ENCODE measurements at places on chromosomes 12 and 14.

DNA sequence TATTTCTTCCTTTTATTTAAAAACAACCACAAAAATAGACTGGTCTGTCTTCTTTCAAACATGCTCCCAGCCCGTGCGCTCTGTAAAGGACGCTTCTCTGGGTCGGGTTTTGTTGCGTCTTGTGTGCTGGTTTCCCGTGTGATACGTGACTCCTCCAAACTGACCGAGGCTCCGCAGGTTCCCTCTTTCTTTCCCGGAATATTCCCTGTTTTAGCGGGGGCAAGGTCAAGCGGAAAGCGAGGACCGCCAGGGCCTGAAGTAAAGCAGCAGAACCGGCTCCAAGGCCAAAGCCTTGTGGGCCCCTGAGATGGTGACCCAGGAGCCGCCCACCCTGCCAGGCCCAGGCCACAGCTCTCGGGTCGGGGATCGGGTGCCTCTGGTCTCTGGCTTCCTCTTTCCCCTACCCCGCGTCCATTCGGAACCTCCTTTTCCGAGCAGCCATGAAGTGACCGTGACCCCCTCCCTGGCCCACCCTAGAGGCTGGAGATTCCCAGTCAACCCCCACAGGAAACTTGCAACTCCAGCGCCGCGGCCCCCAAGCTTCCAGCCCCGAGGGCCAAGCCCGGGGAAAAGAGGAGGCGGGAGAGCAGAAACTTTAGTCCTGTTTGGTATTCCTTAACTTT lies 885 bp upstream of the HOXC10 start:
- DNase-seq = no peak

DNA sequence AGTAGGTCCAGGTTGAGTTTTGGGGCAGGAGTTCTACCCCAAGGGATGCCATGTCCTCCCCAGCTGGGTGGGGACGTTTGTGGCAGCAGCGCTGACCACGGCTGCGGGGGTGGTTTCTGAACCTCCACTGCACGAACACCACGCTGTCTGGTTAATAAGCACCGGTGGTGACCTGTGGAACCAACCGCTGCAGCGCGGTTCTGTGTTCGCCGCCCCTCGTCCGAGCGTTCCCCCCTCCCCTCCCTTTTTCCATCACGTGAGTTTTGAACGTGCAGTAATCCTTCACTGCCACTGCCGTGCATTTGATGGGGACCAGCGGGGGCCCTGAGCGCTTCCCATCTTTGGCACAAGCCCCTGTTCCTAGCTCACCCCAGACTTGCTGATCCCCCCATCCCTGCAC lies 6.4 kb upstream of the ADSS1 start:
- no peak for DNase-seq

- no peak for DNase-seq
These were observed 11.2 kb downstream of the MOK start for GRCh38 chr14:102293781-102294180.

DNA sequence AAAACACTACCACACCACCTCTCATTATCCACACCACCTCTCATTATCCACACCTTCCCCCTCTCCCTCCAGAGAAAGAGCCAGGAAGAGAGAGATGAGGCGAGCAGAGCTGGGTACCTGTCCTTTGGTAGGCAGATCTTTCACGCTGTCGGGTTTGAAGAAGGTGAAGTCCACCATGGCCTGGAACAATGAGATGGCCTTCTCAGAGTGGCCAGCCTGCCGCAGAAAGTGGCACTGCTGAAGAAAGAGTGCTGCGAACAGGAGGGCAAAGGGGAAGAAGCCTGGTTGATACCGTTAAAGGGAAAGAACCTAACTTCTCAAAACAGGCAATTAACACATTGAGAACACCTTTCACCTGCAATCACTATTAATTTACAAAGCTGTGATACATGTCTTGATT lies 30.6 kb downstream of the NRDE2 start:
- DNase-seq = no peak

GRCh38 chr12:122079033-122079531 lies 526 bp downstream of the MLXIP start:
- no peak for DNase-seq

- DNase-seq = no peak
These were observed 1.3 kb upstream of the ANKRD9 start for GRCh38 chr14:102510616-102511520.

- no peak for DNase-seq
These were observed 65.5 kb downstream of the NOC4L start for GRCh38 chr12:132209619-132210222.

DNA sequence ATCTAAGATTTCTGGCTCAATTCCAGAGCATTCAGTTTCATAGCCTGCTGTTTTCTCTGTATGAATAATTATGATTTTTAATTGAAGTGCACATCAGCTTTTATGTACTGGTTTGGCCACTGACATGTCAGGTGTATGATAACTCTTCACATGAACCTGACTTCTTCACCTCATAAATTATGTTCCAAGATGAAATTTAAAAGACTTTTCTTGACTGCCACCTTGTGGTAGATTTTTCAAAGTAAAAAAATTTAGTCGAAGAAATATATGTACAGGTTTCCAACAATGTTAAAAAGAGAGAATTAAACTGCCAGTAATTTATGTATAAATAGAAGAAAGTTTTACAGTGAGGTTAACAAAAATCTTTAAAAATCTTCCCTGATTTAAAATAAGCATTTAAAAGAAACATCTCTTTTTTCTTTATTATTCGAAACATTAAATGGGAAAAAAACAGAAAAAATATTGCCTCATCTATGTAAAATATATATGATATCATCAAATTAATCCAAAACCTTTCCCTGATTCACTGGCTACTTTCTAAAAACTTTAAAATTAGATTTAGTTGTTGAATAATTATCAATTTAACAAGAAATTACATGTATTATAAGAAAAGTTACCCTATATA lies 124.9 kb upstream of the ATXN7L3B start:
- DNase-seq = no peak

DNA sequence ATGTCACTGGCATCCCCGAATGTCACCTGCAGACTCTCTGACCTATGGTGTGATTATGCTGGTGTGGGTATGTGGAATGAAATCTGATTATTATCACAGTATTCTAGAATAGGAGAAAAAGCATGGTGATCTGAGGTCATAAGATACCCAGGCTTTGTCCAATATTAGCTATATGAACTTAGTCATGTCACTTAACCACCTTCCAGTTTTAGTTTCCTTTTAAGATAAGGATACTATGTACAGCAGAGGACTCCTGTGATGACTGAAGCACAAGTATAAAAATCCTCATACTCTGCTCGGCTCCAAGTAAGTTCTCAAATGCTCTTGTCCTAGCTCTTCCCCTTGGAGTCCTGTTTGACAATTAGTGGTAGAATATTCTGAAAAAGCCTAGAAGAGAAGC lies 2.8 kb downstream of the GNS start:
- no peak for DNase-seq

- DNase-seq = no peak
These were observed 7.7 kb upstream of the TRAFD1 start for GRCh38 chr12:112117685-112118084.

GRCh38 chr12:45732936-45733335 lies 3.4 kb downstream of the ARID2 start:
- no peak for DNase-seq

DNA sequence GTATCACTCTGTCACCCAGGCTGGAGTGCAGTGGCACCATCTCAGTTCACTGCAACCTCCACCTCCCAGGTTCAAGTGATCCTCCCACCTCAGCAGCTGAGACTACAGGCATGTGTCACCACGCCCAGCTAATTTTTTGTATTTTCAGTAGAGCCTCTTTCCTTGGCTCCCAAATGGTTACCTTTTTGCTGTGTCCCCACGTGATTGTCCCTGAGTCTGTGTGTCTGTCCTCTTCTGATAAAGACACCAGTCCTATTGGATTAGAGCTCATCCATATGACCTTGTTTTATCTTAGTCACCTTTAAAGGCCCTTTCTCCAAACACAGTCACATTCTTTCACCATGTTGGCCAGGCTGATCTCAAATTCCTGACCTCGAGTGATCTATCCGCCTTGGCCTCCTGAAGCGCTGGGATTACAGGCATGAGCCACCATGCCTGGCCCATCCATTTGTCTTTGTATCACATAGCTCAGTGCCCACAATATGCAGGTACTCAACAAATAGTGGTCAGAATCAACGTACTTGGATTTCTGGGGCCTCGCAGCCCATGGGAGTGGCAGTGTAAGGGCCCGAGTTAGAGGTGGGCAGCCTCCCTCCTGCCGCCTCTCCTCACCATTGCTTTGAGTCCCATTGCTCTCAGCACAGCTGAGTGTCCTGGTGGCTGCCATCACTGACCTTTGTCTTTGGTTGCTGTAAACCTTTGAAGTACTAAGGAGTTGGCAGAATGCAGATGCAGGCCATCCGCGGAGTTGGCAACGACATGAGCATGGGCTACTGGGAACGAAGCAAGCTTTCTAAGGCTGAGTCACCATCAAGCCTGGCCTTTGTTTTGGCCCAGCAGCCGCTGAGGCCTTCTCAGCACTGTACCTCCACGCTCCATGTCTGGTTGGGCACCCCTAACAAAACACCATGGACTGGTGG lies 9.3 kb downstream of the TPCN1 start:
- DNase-seq = no peak

DNA sequence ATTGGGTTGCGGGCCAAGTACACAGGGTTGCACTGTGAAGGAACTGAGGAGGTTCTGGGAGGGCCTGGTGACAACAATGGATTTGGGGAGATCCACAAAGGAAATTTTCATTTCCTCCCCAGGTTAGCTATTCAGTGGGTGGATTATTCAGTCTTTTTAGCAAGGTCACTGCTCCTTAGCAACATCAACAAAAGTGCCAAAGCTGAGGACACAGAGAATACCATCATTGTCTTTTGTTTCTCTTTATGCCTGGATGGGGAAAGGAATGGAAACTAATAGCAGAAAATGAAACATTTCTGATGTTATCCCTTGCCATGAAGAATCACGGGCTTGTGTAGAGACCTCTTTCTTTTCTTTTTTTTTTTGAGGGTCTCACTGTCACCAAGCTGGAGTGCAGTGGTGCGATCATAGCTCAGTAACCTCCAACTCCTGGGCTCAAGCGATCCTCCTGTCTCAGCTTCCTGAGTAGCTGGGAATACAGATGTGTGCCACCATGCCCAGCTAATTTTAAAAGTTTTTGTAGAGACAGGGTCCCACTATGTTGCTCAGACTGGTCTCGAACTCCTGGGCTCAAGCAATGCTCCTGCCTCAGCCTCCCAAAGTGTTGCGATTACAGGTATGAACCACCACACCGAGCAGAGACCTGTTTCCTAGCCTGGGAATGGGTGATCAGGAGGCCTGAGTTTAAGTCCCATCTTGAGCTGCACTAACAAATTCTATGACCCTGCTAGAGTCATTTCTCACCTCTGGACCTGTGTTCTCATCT lies 6.5 kb downstream of the PPP1R3E start:
- DNase-seq = no peak

DNA sequence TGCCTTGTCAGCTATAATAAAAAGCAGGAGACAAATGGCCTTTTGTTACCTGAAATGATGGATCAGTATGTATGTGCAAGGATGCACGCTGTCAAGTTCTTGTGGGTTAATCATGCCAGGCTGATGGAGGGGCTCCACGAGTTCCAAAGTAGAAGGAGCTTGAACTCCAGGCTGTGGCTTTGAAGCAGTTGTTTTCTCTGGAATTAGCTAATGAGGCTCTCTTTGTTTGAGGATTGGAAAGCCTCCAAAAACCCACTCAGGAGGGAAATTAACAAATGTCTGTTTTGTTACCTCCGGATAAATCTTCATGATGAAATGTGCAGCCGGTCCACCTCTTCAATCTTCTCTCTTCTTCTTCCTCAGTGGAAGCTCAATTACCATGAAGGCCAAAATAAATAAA lies 605.5 kb downstream of the DIO2 start:
- peak; percentile 87 for DNase-seq

GRCh38 chr12:33676866-33677265 lies 237.2 kb upstream of the SYT10 start:
- no peak for DNase-seq

- no peak for DNase-seq
These were observed 196.9 kb upstream of the NOVA1 start for GRCh38 chr14:26794731-26795130.

- DNase-seq = no peak
These were observed 22.1 kb downstream of the PSMC1 start for GRCh38 chr14:90278199-90279175.

- no peak for DNase-seq
These were observed 44.0 kb upstream of the OR5AU1 start for GRCh38 chr14:21199611-21200560.

- no peak for DNase-seq
These were observed 18.7 kb downstream of the GRIN2B start for GRCh38 chr12:13962699-13963098.

DNA sequence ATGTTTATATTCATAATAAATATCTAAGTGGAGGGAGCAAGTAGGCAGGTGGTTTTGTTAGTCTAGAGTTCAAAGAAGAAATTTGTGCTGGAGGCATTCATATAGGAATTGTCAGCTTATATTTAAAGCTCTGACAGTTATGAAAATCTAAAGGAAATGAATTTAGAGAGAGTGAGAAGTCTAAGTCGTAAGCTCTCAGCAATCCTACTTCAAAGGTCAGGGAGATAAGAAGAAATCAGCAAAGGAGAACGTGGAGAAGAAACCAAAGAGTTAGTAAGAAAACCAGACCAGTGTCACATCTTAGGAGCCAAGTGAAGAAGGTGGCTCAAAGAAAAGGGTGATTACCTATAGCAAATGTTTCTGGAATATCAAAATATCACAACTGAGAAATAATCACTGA lies 241.8 kb downstream of the FSCB start:
- DNase-seq = no peak

- no peak for DNase-seq
These were observed 43.5 kb downstream of the C14orf132 start for GRCh38 chr14:96082420-96083300.

DNA sequence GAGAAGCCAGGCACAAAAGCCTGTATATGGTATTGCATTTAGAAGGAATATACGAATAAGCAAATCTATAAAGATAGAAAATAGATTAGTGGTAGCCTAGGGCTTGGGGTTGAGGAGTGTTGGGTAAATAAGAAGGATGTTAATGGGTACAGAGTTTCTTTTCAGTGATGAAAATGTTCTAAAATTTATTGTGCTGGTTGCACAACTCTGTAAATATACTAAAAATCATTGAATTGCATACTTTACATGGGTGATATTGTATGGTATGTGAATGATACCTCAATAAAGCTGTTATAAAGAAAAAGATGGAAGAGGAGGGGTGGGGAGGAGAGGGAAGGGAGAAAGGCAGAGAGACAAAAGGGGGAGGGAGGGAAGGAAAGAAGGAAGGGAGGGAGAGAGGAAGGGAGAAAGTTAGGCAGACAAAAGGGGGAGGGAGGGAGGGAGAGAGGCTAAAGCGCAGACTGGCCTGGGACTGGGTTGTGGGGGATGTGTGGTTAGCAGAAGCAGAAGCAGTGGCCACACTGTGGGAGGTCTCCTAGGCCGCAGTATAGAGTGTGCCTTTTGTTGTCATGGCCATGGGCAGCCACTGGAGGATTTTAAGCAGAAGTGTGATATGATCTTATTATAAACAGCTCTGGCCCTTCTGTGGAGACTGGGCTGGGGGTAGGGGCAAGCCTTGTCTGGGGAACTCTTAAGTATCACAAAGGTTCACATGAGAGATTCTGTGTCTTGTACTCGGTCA lies 73.6 kb upstream of the ELK3 start:
- no peak for DNase-seq

Measured in NCI-H1092 (cell line).